ENCODE measurements at places on chromosomes 3 and 15. TPM values are rescaled to one million over a fixed set of nuclear protein-coding genes. Genes with fewer than 3 reads are reported as not detected.

- ATAC-seq: no peak
Observed at GRCh38 chr3:29557186-29557585, 276.3 kb downstream of the RBMS3 start.

The MCTP2 gene
- total RNA-seq: 14.6 TPM

GRCh38 chr3:146817704-146818103, 212.6 kb upstream of the PLSCR5 start:
- no peak for ATAC-seq

- ATAC-seq: peak; percentile 41
Observed at GRCh38 chr15:37217567-37217966, 117.2 kb upstream of the MEIS2 start.

DNA sequence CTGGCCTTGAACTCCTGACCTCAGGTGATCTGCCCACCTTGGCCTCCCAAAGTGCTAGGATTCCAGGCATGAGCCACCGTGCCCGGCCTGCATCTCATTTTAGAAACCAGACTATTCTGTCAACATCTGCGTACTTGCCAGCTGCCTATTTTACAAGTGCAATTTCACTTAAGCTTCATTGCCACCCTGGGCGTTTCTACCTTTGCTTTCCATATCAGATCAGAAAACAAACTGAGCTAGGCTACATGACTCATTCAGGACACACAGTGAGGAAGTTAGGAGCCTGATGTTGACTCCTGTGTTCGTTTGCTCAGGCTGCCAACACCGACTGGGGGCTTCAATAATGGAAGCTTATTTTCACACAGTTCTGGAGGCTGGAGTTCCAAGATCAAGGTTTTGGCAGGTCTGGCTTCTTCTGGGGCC, 42.3 kb upstream of the KLHL25 start:
- ATAC-seq: peak; percentile 58

The SEMA6D gene
- total RNA-seq: 0.92 TPM

DNA sequence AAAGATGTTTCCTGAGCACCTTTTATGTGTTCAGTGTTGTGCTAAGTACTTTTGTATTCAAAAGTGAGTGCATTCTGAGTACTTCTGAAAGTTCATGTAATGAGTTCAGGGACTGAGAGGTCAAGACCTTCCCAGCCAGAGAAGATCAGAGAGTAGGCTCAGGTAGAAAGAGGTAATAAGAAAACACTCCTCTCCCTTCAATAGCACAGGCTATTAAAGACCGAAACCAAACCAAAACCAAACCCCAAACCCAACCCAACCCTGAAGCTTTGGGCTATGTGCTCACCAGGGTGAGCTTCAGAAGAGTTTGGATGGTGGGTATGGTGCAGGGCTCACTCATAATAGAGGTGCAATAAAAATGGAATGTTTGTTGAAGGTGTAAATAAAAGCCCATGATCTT, 76.7 kb upstream of the FAM3D start:
- ATAC-seq: no peak

DNA sequence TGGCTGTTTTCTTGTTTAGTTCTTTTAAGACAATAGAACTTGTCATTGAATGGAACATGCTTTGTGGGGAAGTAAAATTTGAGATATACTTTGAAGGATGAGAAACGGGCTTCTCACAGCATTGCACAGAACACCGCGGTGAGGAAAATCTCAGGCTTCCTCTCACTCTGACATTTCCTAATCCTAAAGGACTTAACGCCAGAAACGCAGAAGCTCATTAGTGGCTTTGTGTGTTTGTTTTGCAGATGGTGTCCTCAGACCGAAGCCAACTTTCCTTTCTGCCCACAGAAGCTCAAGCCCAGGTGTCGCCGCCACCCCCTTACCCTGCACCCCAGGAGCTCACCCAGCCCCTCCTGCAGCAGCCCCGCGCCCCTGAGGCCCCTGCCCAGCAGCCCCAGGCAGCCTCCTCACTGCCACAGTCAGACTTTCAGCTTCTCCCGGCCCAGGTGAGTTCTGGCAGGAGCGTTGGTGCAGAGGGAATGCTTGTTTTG, 78.9 kb upstream of the BLM start:
- no peak for ATAC-seq

- ATAC-seq: no peak
Observed at GRCh38 chr15:81294516-81294880, 29.4 kb downstream of the STARD5 start.

- no peak for ATAC-seq
Observed at GRCh38 chr3:58072052-58072762, 64.0 kb downstream of the FLNB start.

DNA sequence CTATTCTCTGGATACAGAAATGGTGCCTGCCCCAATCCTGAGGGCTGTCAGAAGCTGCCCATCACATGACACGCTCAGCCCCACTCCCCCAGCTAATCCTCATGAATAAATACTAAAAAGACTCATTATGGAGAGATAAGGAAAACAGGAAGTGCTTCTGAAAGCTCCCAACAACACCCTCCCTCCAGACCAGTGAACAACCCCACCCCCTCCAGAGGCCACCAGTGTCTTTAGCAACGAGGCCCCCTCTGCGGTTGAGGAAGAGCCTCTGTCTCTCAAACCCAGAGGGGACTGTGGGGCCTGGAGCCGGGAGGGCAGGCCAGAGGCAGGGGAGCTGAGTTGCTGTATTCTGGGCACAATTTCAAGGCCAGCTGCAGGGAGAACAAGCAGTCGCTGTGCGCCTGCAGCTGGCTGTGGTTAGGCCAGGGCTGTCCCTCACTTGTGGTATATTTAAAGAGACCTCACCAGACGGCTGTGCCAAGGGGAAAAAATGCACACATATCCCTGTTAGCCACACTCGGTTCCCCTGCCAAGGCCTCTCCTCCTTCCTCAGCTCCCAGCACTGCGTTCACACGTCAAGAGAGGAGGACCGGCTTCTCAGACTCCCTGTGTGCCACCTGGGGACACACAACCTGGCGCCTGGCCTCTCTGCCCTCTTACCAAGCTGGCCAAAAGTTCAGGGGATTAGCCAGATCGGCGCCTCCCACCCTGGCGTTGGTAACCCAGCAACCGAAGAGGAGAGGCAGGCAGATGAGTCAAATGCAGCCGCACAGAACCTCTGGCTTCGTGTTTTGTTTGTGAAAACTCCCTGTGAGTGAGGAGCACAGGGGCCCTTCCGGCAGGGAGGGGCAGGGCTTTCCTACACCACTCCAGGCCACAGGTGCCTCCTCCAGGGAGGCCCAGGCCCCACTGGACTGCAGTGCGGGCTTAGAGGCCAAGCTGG, 101.2 kb upstream of the ETV5 start:
- peak; percentile 82 for ATAC-seq

DNA sequence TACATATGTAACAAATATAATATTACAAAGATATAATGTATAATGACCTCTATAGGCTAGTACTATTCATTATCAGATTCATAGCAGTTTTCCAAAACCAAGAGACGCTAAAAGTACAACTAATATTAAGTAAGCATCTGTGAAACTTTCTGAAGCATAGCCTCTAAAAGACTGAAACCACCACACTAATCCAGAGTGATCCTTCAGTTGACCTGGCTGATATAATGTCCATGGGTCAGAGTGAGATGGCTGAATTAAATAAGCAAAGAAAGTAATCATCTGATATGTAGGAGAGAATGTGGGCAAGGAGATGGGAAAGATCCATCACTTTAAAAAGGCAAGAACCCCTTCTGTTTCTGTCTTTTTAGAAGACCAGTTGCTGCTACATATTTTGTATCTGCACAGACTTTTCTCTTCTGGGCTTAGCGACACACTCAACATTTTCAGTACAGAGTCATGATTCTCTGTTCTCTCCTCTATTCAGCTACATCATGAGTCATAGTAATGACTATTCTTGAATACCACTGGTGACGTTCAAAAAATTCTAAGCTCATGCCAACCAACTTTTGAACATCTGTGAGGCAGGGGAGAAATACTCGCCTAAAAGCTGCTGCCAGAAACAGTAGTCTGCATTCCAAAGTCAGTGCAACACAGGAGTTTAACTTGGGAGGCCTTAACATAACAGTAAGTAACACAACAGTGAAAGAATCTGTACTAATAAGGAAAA, 149.6 kb downstream of the MAGI1 start:
- peak; percentile 90 for ATAC-seq

- peak; percentile 28 for ATAC-seq
Observed at GRCh38 chr15:67240235-67241131, 14.0 kb downstream of the AAGAB start.

The MORC1 gene
- not detected for total RNA-seq

GRCh38 chr15:72342385-72342784, 22.4 kb upstream of the CELF6 start:
- peak; percentile 31 for ATAC-seq

The PIERCE2 gene
- not detected for total RNA-seq

GRCh38 chr3:175288621-175289020, 429.5 kb downstream of the NAALADL2 start:
- ATAC-seq: no peak

The WDR72 gene
- total RNA-seq: 0.76 TPM

- ATAC-seq: no peak
Observed at GRCh38 chr3:157354722-157355121, 81.9 kb upstream of the PTX3 start.

DNA sequence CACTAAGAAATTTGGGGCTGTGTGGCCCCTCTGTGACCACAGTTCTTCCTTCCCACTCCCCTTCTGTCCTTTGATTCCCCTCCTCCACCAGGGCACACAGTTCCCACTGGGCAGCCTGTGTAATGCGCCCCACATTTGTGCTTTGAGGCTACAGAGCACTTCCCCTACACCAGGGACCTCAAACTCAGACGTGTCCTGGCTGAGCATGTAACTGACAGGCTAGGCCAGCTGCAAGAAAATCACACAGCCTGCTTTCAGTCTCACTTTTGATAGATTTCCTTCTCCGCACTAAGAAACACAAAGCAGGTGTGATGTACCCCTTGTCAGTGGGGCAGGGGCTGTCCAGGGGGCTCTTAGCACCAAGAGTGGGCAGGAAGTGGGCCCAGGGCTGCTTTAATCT, 29.6 kb downstream of the PRKCD start:
- ATAC-seq: no peak

DNA sequence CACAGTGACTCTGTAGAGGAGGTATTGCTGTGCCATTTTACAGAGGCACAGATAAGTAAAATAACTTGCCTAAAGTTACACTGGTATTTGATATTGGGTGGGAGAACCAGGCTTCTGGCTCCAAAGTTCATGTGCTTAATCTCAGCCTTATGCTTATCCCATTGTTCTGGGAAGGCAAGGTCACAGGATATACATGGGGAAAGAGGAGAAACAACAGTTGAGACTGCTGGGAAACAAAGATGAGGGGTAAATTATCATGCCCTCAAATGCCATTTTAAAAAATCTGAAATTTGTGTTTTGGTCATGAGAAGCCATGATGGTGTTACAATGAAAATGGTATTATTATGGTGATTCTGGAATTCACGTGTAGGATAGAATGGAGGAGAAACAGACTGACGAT, 54.4 kb downstream of the EOMES start:
- ATAC-seq: no peak

DNA sequence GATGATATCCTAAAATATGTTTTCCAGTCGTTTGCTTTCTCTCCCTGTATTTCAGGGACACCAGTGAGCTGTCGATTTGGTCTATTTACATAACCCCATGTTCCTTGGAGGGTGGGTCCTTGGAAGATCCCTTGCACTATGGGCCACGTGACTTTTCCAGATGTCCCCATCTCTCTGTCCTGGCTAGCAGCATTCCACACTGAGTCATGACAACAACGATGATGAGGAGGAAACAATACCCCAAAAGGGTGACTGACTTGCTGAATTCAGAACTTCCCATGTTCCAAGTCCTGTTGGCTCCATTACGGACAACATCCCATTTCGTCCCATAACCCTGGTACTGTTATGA, 134.3 kb downstream of the NSMCE3 start:
- ATAC-seq: no peak

The TMEM108 gene
- total RNA-seq: 0.60 TPM

GRCh38 chr3:128339491-128340012, 127.1 kb downstream of the DNAJB8 start:
- ATAC-seq: no peak

DNA sequence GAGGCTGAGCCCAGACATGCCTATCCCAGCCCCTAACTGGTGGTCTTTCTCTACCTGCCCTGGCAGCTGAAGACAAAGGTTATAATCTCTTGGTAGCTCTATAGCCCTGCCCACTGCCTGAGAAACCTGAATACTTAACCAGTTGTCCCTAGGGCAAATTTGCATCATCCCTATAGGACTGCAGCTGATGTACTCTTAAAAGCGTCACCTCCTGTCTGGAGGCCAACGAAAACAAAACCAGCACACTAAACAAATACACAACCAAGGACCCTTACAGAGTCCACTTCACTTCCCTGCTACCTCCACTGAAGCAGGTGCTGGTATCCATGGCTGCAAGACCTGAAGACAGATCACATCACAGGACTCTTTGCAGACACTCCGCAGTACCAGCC, 98.0 kb downstream of the KCNAB1 start:
- ATAC-seq: no peak

GRCh38 chr15:72787526-72787925, 4.0 kb upstream of the ADPGK start:
- ATAC-seq: no peak

DNA sequence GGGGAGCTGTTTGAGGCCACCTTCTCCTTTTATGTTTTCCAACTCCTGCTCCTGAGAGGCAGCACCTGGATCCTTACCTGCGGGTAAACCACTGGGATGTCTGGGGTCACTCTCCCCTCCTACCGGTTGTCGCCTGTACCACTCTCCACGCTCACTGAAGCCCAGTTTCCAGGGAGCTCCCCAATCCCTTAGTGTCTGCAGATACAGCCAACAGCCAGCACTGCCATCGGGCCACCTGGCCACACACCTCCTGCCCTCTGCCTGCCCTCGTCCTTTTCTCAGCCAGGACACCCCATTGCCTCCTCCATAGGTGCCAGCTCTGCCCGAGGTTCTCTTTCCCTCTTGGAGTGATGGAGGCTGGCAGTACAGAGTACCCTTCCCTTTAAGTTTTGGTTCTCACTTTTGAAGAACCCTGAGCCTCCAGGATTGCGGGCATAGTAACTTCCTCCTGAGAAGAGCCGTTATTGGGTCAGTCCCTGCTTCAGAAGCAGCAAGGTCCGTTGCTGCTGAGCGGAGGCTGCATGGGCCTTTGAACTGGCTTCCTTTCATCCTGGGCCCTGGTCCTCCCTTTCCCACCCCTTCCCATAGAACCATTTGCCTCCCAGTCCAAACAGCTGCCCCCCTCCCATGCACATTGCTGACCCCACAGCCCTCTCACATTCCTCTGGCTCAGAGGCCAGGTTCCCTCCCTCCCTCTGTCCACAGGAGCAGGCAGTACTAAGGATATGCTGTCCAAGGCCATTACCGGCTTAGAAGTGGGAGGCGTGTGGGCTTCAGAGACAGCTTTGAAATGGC, 30.9 kb downstream of the ARNT2 start:
- ATAC-seq: no peak

GRCh38 chr3:46186471-46187340, 21.4 kb downstream of the CCR1 start:
- ATAC-seq: peak; percentile 67

The UBA7 gene
- total RNA-seq: 15.3 TPM

DNA sequence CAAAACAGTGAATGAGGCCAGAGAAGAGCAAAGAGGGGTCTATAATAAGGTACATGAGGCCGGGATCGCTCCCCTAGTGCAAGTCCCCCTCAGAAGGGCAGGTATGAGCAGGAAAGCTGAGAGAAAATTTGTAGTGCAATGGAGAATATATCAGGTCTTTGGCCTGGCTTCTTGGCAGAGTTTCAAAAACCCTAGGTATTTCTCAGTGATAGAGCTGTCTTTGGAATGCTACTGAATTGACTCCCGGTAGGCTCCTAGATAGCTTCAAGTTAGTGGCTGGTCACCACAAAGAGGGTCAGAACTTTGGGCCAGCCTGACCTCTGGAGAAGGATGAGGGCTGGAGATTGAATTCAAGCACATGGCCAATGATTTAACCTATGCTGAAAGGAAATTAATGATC, 30.6 kb upstream of the OXTR start:
- ATAC-seq: no peak

The ZIC1 gene
- total RNA-seq: 0.36 TPM

The PYGO1 gene
- total RNA-seq: 1.8 TPM

GRCh38 chr3:61685755-61686154, 124.4 kb downstream of the PTPRG start:
- no peak for ATAC-seq

Measured in esophagus mucosa (tissue), 1 donor.